A549 (cell line): ENCODE measurements at places on chromosomes 1 and 21. TPM values are rescaled to one million over a fixed set of nuclear protein-coding genes. Genes with fewer than 3 reads are reported as not detected.

Gene TAL1
- 0.03 TPM in 1 of 3 replicates, not detected in the others for polyA plus RNA-seq

- no peak for DNase-seq
These were observed 199.6 kb downstream of the DPYD start for GRCh38 chr1:97721221-97721620.

- no peak for DNase-seq
These were observed 10.0 kb downstream of the NHLH2 start for GRCh38 chr1:115830963-115831362.

Gene CELSR2
- polyA plus RNA-seq = 5.6 to 5.9 TPM (median 5.6 TPM) in 3 replicates

- no peak for DNase-seq
These were observed 23.1 kb upstream of the SLC27A3 start for GRCh38 chr1:153752072-153752471.

Gene ADORA1
- polyA plus RNA-seq = 0.94 to 2.4 TPM (median 1.8 TPM) in 3 replicates

GRCh38 chr1:87064986-87065385 lies 150.6 kb downstream of the HS2ST1 start:
- DNase-seq = no peak

DNA sequence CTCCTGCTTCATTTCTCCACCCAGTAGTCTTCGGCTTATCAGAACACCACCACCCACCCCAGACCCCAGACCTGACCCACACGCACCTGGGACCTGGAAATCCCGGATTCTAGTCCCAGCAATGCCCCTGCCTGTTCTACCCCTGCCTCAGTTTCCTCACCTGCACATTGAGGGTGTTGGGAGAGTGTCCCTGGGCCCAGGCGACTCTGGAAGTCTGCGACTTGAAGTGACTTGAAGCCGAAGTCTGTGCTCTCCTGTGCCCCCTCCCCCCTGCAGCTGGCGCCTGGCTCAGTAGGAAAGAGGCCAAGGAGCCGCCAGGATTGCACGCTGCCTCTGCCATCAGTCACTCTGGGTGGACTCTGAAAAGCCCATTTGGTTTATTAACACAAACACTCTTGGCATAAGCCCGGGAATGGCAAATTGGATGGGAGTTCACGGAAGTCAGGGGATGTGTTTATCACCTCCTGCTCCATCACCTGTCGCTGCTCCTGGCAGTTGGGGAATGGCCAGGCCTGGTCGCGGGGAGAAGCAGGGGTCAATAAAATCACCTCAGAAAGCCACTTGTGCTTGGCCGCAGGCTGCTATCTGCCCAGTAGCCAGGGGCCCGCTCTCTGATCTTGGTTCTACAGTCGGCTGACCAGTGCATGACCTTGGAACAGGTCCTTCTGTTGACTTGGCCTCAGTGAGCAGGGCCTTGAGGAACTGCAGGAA lies 132.7 kb downstream of the ACTL8 start:
- DNase-seq = no peak

- no peak for DNase-seq
These were observed 83.3 kb downstream of the FNBP1L start for GRCh38 chr1:93531193-93531592.

GRCh38 chr1:227093309-227093708 lies 153.2 kb downstream of the COQ8A start:
- DNase-seq = no peak

Gene L1TD1
- not detected in 3 replicates for polyA plus RNA-seq

GRCh38 chr21:42655796-42656770 lies 2.7 kb downstream of the PDE9A start:
- DNase-seq = no peak

GRCh38 chr1:10910681-10911489 lies 101.6 kb upstream of the TARDBP start:
- DNase-seq = no peak

- no peak for DNase-seq
These were observed 93.5 kb downstream of the C1orf94 start for GRCh38 chr1:34270181-34270580.

Gene CFHR2
- not detected in 3 replicates for polyA plus RNA-seq

Gene DHCR24
- 20.4 to 33.3 TPM (median 30.2 TPM) in 3 replicates for polyA plus RNA-seq

DNA sequence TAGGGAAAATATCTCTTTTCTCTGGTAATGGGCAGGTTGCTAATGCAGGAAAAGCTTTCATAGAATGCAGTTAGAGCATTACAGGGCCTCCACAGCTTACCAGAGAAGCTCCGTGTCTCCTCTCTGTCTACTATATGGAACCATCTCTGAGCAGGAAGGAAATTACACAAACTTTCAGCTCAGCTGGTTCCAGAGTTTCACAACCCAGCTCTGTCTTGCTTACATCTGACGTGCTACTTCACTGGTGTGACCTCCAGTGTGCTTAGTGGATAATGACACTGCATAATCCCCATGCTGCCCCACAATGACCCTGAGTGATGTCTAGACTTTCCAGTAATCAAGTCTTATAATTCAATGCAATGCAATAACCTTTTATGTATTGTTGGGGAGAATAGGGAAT lies 4.3 kb upstream of the FGGY start:
- DNase-seq = no peak

Gene HPCAL4
- 0.08 to 0.14 TPM (median 0.09 TPM) in 3 replicates for polyA plus RNA-seq

Gene GSTM4
- polyA plus RNA-seq = 13.0 to 14.3 TPM (median 13.6 TPM) in 3 replicates

Gene OR2T33
- polyA plus RNA-seq = not detected in 3 replicates

Gene LCE2C
- not detected in 3 replicates for polyA plus RNA-seq

DNA sequence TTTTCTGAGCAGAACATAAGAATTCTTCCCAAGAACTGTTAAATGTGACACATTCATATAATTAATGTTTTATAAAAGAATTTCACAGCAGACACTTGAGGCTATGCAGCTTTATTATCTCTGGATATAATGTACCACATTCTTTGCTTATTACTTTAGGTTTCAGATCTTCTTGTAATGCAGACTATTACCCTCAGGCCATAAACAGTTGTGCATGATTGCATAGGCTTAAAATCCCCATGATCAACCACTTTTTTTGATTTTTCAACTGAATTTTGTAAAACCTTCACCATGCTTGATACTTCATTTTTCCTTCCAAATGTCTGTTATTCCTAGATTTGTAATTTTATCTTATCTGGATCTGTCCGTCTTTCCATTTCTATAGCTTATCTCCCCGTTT lies 1355.7 kb downstream of the BRINP3 start:
- no peak for DNase-seq

GRCh38 chr1:73784026-73784425 lies 413.9 kb downstream of the LRRIQ3 start:
- no peak for DNase-seq

GRCh38 chr1:107389410-107390396 lies 248.9 kb downstream of the NTNG1 start:
- DNase-seq = no peak

- DNase-seq = no peak
These were observed 8.2 kb downstream of the CEP170 start for GRCh38 chr1:243246916-243247315.

DNA sequence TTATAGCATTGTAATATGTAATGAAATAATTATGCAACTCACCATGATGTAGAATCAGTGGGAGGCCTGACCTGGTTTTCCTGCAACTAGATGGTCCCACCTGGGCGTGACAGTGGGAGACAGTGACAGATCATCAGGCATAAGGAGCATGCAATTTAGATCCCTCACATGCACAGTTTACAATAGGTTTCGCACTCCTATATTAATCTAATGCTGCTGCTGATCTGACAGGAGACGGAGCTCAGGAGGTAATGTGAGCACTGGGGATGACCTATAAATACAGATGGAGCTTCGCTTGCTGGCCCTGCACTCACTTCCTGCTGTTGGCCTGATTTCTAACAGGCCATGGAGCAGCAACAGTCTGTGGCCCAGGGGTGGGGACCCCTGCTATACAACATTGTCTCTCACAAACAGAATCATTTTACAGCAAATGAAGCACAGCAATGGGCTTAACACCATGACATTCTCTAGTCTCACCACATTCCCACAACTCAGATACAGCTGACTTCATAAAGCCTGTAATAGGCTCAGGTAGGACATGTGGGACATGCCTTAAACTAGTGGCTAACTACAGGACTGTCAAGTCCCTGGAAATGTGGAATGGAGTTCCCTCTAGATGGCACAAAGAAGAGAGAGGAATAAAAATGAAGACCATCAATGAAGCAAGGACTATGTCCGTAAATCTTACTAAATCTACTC lies 40.7 kb upstream of the SLC5A9 start:
- no peak for DNase-seq

DNA sequence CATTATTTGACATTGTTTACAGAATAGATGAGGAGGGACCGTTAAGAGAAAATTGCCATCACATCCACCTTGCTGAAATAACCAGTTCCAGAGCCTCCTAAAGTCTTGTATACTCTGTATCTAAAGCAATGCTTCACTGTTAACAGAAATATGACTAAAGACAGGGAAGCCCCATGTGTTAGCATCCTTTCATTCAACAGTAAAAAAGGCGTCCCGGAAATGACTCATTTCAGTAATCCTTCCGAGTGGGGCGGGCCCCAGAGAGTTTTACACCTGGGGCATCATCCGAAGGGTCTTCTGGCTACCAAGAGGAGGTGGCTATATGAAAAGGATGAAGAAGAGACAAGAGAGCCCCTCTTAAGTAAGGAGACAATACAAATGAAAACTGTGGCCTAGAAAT lies 227.2 kb downstream of the SLC45A1 start:
- DNase-seq = no peak

- DNase-seq = no peak
These were observed 29.5 kb upstream of the ZNF496 start for GRCh38 chr1:247360991-247361731.

Gene OR2W3
- polyA plus RNA-seq = not detected in 3 replicates

DNA sequence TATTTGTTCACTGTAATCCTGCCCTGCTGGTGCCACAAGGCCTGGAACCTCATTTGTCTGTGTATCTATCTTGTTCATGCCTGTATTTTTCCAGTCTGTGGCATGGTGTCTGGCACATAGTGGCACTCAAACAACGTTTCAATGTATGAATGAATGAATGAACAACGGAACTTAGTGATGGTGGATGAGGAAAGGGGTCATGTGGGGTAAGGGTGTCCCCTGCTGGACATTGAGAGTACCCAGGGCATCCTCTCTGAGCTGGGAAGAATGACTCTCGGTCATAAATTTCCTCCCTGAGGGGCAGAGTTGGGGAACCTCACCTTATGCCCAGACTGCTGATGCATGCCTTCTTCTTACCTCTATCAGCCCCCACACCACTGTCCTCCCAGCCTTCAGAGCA lies 18.9 kb upstream of the ZNF683 start:
- peak; percentile 68 for DNase-seq
